ENCODE measurements at places on chromosomes 1 and 21.

DNA sequence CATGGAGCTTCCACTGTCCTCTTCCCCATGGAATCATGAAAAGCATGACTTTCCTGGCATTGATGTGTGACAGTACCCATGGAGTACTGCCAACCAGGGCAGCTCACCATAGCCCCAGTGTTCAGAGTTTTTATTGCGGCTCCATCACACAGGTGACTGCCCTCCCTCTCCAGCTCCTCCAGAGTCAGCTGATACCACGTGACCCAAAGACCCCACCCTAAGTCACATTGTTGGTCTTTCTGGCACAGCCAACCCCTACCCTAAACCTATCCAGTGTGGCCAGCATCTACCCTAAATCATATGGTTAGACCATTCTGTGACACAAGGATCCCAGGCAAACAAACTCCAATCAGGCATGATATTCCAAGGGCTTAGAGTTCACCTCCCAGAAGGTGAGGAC lies 77.4 kb upstream of the VAMP3 start:
- no peak for DNase-seq

DNA sequence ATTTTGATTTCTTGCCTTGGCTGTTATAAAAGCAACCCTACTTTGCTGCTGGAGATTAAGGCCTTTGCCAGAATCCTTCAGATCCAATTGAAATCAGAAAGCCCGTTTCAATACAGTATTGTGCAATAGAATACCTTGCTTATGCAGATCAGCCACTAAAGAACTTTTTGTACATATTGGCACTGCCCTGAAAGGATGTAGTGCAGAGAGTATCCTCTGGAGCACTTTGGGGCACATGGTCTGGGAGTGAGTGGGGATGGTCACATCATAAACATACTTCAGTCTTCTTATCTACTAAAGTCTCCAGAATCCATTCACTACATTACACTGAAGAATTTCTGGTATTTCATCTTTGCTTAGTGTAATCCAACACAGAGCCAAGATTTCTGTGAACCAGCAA lies 189.0 kb downstream of the CENPF start:
- no peak for DNase-seq

DNA sequence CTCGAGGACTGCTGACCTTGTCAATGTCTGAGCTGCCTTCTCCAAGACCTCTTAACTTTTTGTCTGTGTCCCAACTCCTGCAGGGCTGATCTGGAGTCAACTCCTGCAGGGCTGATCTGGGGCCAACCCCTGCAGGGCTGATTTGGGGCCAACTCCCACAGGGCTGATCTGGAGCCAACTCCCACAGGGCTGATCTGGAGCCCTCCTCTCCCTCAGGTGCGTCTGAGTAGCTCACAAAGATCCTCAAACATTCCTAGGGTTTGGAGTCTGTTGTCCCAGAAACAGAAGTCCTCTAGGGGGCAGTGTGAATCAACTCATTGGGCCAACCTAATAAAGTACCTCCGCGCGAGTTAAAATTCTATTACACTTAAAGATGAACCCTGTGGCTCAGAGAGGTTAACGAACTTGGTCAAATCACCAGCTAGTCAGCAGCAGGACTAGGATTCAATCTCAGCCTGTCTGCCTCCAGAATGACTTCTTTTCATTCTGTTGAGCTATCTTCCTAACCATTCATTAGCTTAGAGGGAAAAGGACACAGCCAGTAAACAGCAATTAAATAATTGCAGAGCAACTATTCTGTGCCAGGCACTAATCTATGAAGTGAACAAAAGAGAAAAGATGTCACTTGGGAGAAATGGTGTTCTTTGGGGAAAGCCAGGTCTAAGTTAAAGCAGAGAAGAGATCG lies 17.2 kb upstream of the RLF start:
- DNase-seq: peak; percentile 65

DNA sequence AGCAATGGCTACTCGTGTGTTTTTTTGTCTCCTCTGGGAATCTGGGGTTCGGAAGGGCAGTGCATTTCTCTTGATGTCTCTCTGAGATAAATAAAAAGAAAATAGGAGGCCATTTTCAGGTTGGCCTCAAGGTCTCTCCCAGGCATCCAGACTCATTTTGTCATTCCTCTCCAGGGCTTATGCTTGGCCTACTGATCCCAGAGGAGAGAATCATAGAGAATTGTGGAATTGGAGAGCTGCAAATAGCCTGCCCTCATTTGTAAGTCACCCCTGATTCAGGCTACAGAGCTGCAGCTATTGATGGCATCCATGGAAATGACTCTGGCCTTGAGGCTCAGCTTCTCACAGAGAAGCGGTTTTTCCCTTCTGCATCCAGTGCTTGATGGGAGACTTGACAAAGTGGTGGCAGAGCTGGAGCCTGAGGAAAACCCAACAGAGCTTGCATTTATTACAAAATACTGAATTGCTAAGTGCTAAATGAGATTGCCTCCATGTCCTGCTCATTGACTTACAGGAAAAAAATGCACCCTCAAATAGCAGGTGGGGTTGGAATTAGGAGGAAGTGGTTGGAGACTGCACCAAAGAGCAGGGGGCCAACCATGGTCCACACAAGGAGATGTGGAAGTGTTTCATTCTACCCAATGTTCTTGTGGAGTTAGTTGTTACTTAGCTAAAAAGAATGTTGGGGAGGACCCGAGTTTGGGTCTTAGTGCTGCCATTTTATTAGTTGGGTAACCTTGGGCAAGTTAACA lies 140.4 kb downstream of the S1PR1 start:
- DNase-seq: no peak

- no peak for DNase-seq
These were observed 132.4 kb upstream of the USH2A start for GRCh38 chr1:216555653-216556052.

Measured in A549 (cell line).